ENCODE measurements at places on chromosomes 11 and 22.
A peak's percentile ranks its signal among the peaks of the same experiment; 100 is the strongest.

DNA sequence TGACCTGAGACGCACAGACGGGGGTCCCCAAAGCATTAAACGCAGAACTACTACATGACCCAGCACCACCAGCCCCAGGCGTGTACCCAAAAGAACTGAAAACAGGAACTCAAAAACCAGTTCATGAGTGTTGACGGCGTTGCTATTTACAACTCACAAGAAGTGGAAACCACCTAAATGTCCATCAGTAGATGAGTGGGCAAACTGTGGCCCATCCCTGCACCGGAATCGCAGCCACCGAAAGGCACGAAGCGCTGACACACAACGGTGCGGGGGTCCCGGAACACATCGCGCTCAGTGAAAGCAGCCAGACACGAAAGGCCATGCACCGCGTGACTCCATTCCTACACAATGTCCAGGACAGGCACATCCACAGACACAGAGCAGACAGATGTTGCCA, 79.2 kb downstream of the TRMU start:
- no peak for DNase-seq

DNA sequence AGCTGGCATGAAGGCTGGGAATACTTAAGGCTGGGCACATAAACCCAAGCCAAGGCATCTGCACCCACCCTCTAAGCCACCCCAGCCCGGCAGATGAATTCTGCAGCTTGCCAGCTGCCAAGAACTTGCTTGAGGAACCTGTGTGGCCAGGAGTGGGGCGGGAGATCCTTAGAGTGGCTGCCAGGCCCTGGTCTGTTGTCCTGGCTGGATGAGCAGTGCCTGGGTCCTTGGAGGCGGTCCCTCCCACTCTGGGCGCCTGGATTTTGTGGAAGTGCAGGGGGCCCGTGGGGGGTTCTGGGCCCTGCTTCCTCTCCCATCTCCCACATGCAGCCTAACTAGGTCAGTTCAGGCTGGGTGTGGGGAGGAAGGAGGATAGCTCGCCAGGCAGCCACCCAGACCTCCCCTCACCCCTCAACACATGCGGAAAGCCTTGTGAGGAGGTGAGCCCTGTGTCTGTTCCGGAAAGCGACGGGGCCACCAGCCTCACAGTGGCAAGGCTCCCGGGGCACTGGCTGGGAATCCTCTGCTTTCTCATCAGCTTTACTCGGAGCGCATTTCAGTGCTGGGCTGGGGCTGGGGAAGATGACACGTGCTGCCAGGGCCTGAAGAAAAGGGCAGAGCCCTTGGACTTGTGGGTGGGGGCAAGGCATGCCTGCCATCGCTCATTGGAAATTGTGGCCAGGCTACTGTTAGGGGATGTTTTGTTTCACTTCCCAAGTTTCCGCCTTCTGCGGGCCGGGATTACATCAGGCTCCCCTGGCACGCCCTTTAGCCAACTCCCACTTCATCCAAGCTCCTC, 8.4 kb downstream of the DAGLA start:
- DNase-seq, result peak; percentile 43

GRCh38 chr22:30943368-30943767, 25.2 kb downstream of the MORC2 start:
- no peak for DNase-seq

DNA sequence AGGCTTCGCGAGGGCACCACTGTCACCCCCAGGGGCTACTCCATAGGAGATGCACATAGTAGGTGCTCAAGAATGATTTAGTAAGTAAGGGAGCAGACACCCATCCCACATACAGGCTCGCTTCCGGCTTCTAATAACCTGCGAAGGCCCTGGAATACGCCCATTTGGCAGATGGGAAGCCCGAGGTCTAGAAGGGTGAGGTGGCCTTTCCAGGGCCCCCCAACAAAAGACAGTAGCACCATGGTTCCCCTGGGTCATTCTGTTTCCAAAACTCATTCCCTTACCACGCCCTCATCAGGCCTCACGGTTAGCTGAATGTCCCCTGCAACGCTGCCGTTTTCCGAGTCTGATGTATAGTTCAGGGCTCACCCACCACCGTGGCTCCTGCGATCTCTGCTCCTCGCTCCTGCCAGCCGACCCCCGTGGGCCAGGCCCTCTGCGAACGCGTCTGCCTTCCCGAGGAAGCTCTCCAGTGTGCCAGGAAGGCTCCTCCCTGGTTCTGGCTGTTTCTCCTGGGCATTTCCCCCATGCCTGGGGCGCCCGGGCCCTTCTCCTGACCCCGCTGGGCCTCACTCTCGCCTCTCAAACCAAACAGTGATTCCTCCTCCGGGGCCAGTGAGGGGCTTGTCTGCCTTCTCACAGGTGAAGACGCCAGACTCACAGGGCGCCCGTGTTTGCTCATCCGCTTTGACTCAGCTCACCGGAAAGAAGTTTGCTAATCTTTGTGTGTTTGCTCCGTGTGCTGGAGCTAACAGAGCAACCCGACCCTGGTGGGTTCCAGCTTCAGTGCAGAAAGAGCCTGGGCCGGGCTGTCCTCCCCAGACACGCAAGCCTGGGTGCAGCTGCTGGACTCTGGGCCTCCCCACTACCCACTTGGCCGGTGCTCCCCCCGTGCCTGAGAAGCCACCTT, 86.6 kb downstream of the RTL6 start:
- DNase-seq, result no peak

GRCh38 chr11:20243974-20244373, 83.7 kb upstream of the DBX1 start:
- DNase-seq, result no peak

DNA sequence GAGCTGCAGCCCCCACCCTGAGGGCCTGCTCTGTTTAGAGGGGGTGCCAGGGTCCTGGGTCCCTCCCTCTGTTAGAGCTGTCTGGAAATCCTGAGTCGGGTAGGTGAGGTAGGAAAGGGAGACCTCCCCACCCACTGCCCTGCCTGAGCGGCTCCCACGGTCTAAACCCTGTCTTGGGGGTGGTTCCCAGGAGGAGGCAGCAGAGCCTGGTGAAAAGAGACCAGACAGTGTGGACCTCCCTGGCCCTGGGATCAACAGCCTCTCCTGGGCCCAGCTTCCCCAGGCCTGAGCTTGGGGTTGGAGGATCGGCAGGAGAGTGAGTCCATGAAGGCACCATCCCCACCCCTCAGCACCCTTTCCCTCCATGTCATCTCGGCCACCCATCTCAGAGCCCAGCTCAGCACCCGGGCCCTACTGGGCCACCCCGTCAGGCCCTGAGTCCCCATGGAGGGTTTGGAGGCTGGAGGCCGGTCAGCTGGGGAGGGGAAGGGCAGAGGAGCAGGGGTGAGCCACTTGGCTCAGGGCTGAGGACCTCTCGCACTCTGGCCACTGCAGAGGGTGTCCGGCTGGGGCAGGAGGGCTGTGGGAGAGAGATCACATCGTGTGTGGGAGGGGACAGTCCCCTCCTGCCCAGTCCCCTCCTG, 37.2 kb downstream of the RTN4R start:
- DNase-seq, result no peak

DNA sequence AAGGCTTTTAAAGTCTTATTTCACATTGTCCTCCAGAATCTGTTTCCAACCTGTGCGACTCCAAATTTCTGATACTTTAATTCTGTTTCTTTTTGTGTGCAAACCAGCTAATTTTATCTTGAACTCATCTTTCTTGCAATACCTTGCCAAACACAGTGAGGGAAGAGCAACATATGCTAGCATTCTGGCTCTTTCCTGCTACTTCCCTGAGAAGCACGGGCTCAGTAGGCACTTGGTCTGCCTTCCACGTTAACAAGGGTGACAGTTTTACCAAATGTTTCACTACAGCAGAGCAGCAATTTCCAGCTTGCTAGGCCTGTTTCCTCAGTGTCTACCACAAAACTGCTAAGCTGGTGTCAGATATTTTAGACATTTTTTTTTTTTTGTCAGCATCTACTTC, 405.8 kb downstream of the NTM start:
- no peak for DNase-seq

- DNase-seq, result no peak
These were observed 1.3 kb downstream of the LRRC51 start for GRCh38 chr11:72081821-72082453.

- DNase-seq, result no peak
These were observed 665.4 kb upstream of the CCDC90B start for GRCh38 chr11:83951521-83951920.

DNA sequence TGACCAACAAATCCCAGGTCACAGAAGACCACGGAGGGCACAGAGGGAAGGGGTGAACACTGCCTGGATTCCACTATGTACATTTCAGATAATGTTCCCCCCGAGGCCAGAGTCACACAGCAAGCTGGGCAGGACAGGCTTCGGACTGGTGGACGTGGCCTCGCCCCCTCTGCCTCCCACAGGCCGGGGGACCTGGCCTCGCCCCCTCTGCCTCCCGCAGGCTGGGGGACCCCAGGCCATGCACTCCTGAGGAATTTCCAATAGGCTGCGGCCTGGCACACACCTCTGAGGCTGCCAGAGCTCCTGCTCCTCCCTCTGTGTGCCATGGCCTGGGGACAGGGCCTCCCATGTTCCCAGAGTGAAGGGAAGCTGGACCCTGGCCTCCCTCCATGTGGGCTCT, 1352.8 kb downstream of the BRD1 start:
- no peak for DNase-seq

DNA sequence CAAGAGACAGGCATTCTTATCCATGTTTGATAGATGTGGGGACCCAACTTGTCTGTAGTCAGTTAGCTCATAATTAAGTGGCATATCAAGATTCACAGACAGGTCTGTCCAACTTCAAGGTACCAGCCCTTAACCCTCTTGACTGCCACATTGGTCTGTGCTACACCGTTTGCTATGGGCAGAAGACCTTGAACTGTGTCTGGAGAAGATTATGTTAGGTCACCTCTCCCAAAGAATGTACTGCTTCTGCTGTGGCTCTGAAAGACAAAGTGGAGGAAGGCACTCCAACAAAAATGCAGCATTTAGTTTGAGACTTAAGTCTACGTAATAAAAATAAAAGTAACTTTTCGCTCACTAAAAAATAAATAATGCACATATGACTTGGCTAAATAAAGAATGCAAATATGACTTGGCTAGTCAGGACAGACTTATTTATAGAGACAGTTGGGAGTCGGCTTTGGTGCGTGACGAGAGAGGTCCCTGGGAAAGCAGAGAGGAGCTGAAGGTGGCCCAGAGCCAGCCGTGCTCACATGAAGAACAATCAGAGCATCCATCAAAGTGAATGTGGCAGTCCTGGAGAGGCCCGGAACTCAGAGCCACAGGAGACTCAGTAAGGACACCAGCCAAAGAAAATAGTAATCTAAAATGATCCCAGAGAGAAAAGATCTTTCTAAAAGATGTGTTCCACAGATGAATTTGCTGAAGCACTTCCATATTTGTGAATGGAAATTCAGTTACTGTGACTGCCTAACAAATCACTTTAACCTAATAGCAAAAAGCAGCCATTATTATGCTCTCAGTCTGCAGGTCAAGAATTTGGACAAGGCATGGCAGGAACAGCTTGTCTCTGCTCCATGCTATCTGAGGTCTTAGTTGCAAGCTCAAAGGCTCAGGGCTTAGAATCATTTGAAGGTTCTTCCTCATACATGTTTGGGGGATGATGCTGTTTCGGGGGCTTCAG, 35.0 kb downstream of the CWC15 start:
- peak; percentile 86 for DNase-seq

DNA sequence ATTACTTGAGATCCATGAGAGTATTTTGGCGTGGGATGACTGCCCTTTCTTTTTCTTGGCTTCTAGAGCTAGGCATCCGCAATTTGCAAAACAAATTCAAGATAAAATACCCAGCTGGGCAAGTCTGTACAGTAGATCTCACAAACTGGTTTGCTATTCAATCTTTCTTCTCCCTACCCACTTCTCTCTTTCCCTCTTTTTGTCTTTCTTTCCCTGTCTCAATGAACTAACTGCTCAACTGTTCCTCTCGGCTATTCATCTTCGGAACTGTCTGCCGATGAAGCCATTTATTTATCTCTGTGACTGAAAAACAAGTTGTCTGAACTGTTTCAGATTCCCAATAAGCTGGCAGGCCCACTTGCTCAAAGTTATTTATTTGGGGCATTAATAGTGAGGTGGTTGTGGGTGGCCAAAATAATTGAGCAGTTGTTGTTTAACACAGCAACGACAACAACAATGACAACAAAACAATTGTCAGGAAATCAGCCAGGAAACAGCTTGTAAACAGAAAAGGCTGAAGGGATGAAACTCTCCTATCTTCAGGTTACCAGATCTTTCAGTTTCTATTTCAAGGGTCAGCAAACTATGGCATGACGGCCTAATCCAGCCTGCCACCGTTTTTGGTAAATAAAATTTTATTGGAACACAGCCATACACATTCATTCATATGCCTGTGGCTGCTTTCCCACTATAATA, 76.0 kb upstream of the MTMR2 start:
- no peak for DNase-seq

DNA sequence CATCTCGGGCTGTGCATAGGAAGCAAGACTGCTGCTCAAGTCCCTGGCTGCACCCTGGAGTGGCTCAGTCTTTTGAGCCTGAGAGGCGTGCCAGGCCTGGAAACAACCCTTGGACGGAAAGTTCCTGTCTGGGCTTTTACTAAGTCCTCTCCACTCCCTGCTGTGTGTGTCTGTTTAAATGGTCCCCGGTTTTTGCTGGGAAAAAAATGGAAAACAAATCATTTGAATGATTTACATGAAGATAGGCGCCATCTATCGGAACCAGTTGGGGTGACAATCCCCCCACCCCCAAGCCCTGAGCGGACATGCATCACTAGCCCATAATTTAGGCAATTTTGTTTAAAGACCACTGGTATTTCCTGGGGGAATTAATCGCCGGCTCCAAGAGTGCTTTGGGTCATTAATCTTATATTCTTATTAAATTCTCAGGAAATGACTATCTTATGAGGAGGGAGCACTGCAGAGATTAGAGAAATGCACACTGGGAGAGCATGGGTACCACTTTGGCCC, 2.7 kb upstream of the GAB2 start:
- DNase-seq, result peak; percentile 88

DNA sequence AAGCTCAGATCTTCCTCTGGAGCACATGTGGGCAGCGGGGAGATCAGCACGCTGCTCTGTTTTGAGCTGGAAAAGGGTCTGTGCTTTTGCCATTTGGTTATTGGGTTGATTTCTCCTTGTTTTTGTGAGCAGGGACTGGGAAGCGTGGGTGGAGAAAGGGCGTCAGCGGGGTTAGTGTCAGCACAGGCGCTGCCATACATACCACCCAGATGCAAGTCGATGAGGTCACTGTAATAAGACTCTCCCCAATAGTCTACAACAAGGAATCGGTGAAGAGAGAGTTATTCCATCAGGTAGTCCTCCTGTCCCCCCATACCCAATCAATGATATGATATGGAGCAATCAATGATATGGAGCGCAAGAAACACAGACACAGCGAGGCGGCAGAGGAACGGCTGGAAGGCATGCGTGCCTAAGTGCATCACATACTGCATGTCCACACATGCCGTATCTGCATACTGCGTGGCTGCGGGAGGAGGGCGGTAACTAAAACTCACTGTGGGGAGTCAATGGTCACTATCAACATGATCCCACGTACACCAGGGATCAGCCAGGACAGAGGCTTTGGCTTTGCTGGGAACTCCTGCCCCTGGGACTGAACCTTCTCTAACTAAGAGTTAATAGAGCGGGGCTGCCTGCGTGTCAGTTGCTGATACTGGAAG, 29.5 kb upstream of the BID start:
- DNase-seq, result no peak
